ENCODE measurements at places on chromosomes 2 and 18. TPM values are rescaled to one million over a fixed set of nuclear protein-coding genes. Genes with fewer than 3 reads are reported as not detected.

The DHRS9 gene
- not detected for total RNA-seq

The BBS5 gene
- 2.3 TPM for total RNA-seq

The UGT1A1 gene
- total RNA-seq, result 6.2 TPM

The EVA1A gene
- total RNA-seq, result 82.8 TPM

GRCh38 chr2:152200565-152201465 is 25.3 kb upstream of the STAM2 start:
- peak; percentile 97 for DNase-seq

DNA sequence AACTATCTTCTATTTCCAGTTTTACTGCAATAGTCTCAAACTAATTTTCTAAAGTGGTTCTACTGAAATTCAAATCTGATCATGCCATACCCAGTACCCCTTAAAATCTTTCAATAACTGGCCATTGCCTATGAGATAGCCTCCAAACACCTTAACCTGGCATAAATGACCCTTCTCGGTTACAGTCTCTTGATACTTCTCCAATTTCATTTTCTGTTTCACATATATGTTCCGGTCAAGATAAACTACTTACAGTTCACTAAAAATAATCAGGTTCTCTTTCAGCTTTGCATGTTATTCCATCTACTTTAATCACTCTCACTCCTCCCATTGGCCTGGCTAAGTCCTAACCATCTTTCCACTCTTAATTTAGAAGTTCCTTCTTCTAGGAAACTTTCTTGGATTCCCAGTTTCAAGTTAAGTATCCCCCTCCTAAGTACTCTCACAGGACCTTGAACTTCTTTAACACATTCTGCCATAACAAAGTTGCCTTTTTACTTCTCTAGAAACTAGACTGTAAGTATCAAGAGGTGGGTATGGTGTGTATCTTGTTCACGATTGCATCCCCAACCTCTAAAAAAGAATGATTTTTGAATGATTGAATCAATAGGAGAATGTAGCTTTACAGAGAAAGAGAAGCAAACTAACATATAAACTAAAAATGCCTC is 110.2 kb upstream of the RBBP8 start:
- DNase-seq, result no peak

- no peak for DNase-seq
Measured at GRCh38 chr2:29047083-29047845, 27.1 kb downstream of the PCARE start.

DNA sequence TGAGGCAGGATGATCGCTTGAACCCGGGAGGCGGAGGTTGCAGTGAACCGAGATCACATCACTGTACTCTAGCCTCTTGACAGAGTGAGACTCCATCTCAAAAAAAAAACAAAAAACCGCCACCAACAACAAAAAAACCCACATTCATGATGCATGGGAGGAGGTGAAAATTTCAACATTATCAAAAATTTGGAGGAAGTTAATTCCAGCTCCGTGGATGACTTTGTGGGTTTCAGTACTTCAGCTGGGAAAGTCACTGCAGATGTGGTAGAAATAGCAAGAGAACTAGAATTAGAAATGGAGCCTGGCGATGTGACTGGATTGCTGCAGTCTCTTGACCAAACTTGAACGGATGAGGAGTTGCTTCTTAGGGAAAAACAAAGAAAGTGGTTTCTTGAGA is 74.3 kb downstream of the PRKCE start:
- no peak for DNase-seq

DNA sequence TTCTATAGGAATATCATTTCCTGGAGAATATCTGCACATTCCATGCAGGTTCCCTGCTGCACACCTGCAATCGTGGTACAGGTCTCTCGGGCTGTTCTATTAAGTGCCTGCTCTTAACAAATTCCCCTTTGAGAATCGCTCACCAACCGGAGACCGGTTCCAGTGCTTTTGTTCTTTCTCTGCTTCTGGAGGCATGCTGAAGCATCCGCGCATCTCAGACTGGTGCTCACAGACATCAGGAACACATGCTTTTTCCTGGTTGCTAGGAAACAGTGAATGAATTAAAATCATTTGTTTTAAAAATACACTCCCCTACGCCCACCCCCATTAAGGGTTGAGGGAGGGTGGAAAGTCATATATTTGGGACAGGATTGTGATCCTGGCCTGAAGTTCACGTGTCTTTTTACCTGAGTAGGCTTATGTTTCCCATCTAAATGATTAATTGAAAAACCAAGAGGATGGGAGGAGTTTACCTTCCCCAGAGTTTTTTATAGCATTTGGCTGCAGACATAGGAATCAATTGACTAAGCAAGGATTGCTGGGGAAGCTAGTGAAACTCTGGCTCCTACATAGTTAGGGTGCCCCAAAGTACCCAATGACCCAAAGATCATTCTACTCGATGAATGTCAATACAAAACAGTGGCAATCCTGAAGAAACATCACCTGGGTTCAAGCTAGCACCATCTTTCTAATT is at the start of gene C2orf80:
Gene C2orf80 (minus strand): TSS at position 221 of the 694 bp plus-strand sequence. CDS start 3,044 bp downstream, outside the sequence.
- no peak for DNase-seq

- DNase-seq, result peak; percentile 62
Measured at GRCh38 chr2:183126635-183127034, 2.4 kb downstream of the NUP35 start.

DNA sequence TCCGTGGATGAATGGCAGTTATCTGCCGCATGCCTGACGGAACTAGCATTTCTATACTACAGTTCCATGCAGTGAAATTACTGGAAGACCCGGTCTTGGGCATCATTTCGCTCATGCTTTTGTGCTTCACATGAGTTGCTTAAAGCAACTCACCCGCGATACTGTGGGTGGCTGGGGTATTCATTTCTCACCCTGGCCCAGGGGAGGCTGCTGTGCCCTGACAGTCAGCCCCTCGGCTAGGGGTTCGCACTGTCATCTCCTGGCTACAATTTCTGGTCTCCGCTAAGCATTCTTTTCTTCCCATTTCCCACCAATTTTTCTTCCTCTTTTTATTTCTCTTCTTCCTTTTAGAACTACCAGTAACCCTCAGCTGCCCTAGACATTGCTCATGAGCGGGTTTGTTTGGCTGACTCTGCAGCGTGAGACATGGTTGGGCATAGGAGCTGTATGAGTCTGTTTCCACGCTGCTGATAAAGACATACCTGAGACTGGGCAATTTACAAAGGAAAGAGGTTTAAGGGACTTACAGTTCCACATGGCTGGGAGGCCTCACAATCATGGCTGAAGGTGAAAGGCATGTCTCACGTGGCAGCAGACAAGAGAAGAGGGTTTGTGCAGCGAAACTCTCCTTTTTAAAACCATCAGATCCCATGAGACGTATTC is 16.5 kb upstream of the CNDP2 start:
- no peak for DNase-seq

GRCh38 chr2:159773886-159774285 is 24.1 kb downstream of the CD302 start:
- no peak for DNase-seq

DNA sequence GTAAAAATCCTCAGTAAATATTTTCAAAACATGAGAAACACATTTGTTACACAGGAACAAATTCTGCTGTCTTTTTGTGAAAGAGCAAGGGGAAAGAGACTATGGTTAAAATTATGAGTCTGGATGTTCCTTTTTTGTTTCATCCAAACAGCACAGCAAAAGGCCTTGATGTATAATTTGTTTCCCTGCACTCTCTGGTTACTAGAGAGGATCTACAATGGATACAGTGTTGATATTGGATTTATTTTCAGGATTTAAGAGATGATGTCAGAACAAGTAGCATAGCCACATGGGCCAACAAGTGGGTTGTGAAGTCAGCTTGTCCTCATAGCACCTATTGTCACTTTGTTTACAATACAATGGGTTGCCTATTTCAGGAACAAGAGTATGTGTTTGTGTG is 11.3 kb upstream of the ERBB4 start:
- DNase-seq, result no peak

DNA sequence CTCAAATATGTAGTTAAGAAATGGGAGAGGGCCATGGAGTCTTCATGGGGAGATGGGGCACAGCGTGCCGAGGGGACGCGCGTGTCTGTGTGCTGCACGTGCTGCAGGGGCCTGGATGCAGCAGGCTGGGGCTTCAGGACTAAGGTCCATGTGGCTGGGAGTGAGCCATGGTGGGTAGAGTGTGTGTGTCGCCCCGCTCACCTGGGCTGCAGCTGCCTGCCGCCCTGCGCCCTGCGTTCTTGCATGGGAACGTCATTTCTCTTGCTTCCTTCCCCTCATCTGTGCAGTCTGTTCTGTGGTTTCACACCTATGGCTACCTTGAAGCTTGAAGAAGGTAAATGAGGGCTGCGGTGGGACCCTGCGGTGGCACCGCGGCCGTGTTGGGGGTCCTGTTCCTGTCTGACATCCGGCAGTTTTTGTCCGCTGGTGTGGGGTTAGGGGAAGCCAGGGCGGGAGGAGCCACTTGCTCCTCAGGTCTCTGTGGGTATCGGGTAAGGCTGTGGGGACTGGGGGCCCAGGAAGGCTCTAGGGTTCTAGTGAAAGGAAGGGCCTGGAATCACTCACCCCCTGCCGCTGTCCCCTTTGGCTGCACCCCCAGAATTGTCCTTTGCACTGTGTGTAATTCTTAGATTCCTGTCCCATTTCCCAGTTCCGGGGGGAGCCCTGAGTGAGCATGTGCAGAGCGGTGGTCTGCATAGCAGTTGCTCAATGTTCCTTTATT is 54.1 kb upstream of the HS6ST1 start:
- DNase-seq, result no peak
